ENCODE measurements at places on chromosomes 16 and 17.

GRCh38 chr16:56872863-56873391 is 7.9 kb downstream of the SLC12A3 start:
- DNase-seq, result no peak

DNA sequence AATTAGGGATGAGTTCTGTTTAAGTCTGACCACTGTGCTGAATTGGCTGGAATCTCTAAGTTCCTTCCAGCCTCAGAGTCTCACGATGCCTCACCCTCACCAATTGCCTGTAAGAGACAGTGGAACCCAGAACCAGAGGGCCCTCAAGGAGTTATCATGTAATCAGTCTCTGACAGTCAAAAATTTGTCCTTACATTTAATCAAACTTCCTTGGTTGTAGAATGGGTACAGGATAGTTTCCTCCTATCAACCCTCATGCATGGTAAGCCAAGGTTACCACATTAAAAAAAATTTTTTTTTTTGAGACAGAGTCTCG is 83.2 kb downstream of the CDK5R1 start:
- no peak for DNase-seq

- DNase-seq, result no peak
Measured at GRCh38 chr16:15682105-15682570, 32.1 kb downstream of the NDE1 start.

DNA sequence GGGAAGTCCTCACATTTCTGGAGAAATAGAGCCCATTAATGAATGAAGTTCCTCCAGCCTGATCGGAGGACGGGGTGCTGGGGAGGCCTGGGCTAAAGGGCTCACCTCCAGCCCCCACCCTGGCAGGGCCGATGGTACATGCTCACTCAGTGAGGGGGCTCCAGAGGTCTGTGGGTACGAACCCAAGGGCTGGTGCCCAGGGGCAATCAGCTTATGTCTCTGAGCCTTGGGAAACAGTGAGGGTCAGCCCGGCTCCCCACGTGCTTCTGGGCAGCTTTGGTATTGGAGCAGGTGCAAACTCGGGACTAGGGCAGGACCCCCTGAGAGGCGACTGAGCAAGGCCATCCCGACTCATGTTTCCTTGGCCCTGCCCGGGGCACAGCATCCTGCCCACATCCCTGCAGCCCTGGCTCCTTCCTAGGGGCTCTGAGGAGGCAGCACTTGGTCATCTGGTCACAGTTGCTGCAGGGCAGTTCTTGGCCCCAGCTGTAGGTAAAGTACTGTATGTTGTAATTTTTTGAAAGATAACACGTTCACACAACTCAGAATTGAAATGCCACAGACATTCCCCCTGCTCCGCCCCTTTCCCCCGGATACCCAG is 969 bp upstream of the CETP start:
- no peak for DNase-seq

DNA sequence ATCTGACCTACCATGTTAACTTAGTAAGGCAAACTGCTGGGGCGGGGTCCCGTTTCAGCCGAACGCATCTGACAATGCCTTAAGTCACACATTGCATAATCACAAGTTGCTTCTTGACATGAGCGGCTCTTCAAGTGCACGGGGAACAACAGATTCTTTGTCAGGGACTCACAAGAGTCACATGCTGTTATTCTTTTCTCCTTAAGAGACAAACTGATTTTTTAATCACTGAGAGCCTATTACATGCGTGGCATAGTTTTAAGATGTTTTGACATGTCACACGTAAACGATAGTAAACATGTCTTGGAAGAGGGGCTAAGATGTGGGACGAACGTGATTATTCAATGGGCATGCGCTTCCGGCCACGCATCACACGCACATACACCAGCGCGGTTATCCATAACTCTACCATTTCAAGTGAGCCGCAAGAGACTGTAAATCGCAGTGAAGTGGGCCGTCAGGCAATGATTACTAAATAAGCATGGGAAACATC is 63.4 kb downstream of the ADCY9 start:
- DNase-seq, result no peak

- DNase-seq, result no peak
Measured at GRCh38 chr16:67028167-67028695, 718 bp upstream of the CBFB start.

GRCh38 chr16:57682809-57683635 is 11.6 kb upstream of the DRC7 start:
- DNase-seq, result no peak

DNA sequence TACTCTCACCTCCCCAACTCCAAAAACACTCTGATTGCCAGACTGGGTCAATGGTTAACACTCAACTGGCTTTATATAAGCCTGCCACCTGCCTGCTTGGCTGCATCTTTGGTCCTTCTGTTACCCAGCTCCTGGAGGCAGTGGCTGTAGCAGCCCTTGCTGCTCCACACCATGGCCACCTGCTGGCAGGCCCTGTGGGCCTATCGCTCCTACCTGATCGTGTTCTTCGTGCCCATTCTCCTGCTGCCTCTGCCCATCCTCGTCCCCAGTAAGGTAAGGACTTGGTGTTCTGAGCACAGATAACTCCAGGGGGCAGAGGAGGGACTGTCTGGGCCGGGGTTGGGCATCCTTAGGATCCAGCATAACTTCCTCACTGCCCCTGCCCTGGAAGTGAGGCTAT is at the start of gene SLC13A2:
SLC13A2 (plus strand) TSS at position 103 of the 400 bp plus-strand sequence; CDS start at position 172, 69 bp downstream.
- DNase-seq, result peak; percentile 50

DNA sequence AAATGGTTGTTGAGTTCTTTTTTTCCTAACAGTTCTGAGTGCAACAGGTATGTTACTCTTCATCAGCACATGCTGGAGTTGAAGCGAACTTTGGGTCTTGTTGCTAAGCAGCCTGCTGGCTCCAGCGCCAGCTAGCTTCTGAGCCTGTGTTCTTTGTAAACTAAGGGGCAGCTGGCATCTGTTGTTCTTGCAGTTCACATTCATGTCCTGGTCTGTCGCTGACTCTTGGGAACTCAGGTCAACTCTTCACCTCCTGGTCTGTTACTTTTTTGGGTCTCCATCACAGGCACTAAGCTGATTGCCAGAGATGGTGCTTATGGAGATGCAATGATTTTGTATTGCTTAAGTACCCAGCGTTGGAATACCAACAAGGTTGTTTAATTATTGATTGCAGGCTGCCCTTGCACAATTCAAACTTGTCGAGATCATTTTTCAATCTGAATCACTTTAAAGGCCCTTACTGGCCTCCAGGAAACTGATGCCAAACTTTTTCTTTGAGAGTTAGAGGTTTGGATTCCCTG is 40.9 kb downstream of the USP10 start:
- DNase-seq, result no peak

GRCh38 chr17:2062571-2063183 is 7.8 kb downstream of the HIC1 start:
- DNase-seq, result peak; percentile 35

DNA sequence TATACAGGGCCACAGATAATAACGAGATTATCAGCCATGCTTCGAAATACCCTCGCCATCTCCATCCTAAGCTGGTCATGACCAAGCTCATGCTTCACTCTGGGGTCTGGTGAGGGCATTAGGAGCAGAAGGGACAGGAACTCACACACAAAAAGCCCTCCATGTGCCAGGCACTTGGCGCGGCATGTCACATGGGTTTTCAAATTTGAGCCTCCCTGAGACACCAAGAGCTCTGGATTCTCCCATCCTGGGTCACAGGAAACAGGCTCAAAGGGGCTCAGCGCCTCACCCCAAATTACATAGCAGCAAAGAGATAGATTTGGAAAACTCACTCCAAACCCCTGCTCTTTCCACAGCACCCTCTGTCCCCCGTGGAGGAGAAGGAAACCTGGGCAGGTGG is 239.5 kb downstream of the GSG1L start:
- DNase-seq, result no peak

DNA sequence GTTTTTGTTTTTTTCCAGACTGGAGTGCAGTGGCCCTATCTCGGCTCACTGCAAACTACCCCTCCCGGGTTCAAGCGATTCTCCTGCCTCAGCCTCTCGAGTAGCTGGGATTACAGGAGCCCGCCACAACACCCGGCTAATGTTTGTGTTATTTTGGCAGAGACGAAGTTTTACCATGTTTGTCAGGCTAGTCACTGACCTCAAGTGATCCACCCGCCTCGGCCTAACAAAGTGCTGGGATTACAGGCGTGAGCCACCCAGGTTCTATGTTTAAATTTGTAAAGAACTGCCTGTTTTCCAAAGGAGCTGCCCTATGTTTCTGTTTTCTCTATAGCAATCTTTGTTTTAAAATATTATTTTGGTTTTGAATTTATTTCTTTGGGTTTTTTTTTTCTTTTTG is 13.8 kb upstream of the C16orf87 start:
- DNase-seq, result no peak

- DNase-seq, result no peak
Measured at GRCh38 chr17:81306491-81306890, 11.4 kb upstream of the SLC38A10 start.

DNA sequence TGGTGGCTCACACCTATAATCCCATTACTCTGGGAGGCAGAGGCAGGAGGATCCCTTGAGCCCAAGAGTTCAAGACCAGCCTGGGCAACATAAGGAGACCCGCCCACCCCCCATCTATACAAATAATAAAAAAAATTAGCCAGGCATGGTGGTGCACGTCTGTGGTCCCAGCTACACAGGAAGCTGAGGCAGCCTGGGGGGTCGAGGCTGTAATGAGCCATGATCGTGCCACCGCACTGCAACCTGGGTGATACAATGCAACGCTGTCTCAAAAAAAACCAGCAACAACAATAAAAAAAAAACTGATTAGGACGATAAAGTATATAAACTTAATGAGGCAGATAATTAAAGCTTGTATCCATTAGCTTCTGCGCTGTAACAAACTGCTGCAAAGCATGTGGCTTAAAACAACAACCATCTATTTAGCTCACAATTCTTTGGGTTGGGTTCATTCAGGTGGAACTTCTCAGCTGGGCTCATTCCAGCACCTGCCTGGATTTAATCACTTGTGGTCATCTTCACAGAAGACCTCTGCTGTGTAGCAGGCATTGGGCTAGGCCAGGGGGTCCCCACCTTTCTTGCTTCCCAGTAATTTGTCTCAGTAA is 45.8 kb downstream of the LCMT1 start:
- no peak for DNase-seq

- no peak for DNase-seq
Measured at GRCh38 chr16:90020260-90020837, 1.1 kb upstream of the DBNDD1 start.

GRCh38 chr17:50634224-50634914 is at the start of gene ABCC3:
TSS of gene ABCC3 (plus strand) at chr17:50634881. CDS start at chr17:50634937, 56 bp downstream.
- peak; percentile 80 for DNase-seq

DNA sequence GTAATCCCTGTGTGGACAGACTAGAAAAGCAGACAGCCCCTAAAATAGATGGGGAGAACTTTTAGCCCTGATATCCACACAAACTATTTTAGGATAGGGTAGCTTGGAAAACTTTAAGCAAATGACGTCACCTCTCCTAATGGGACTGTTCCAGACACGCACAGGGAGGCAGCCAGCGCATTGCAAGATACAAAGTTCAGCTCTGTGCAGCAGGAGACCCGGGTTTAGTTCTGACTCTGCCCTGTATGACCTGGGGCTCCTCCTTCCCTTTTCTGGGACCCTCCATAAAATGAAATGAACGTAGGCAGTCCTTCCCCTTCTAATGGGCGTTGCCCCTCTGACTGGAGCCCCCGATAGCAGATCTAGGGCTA is 6.3 kb downstream of the ZNF689 start:
- DNase-seq, result no peak

Measured in iPS-NIHi11 (cell line).